ENCODE measurements at places on chromosomes 7 and 10.

GRCh38 chr7:26815426-26815825 is 49.0 kb downstream of the SKAP2 start:
- no peak for DNase-seq

GRCh38 chr10:50739618-50740292 is at the start of gene ASAH2B:
TSS of gene ASAH2B (plus strand) at chr10:50739936. CDS start at chr10:50745131, 5,195 bp downstream.
- DNase-seq = peak; percentile 57

GRCh38 chr7:1566687-1567048 is 3.2 kb downstream of the PSMG3 start:
- DNase-seq = no peak

DNA sequence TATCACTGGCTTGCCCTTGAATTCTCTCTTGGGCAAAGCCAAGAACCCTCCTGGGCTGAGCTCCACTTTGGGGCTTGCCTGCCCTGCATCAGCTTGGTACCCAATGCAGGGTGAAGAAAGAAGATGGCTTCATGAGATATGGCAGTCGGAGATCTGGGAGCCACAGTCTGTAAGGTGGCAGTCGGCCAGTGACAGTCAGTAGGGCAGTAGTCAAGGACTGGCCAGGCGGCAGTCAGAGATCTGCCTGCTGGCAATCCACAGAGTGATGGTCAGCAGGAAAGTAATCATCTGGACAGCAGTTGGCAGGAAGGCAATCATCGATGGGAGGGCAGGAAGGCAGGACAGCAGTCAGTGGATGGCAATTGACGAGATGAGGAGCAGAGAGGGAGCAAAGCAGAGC is 32.6 kb upstream of the CNNM1 start:
- DNase-seq = no peak

DNA sequence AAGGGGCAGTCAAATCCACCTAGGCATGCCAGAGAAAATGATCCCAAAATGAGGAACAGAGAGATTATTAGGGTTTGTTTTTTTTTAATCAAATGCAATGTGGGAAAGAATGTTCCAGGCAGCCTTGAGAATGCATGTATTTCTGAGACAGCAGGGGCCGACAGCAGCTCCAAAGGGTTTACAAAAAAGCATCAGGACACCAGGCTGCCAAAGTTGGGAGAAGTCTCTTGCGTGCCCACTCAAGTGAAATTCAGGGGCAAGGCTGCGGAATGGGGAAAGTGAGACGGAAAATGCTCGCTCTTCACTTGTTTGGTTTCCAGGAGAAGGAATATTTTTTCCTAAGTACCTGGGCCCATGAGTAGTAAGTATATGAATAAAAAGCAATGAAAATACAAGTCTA is 101.2 kb downstream of the USP6NL start:
- no peak for DNase-seq

- DNase-seq = no peak
Measured at GRCh38 chr10:129760003-129760315, 204.1 kb downstream of the EBF3 start.

GRCh38 chr10:116771959-116772585 is 29.7 kb upstream of the HSPA12A start:
- no peak for DNase-seq

DNA sequence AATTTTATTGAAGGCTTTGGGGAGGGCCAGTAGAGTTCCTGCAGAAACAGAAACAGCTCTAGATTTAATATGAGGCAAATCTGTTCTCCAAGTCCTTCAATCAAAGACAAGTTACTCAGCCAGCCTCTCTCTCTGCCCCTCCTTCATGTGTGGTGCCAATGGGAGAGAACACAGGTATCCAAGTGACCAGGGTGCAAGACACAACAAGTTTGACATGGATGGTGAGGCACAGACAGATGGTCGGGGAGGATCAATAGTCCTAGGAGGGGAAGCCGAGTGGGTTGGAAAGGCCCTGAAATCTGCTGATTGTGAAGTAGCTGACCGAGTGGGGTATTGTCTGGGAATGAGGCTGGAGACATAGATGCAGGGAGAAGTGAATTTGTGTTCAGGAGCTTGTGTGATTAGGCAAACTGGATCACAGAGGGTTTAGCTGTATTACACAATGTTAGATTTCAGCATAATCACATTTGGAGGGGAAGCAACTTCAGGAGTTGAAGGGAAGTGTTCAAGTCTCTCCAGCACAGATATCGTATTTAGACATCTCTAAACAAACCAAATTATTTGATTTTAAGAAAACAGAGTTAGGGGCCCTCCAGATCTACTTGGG is 1.5 kb downstream of the GIMAP1 start:
- DNase-seq = no peak

- DNase-seq = no peak
Measured at GRCh38 chr10:120929166-120929565, 78.0 kb downstream of the WDR11 start.

GRCh38 chr7:157635148-157635500 is 298.3 kb downstream of the DNAJB6 start:
- no peak for DNase-seq

DNA sequence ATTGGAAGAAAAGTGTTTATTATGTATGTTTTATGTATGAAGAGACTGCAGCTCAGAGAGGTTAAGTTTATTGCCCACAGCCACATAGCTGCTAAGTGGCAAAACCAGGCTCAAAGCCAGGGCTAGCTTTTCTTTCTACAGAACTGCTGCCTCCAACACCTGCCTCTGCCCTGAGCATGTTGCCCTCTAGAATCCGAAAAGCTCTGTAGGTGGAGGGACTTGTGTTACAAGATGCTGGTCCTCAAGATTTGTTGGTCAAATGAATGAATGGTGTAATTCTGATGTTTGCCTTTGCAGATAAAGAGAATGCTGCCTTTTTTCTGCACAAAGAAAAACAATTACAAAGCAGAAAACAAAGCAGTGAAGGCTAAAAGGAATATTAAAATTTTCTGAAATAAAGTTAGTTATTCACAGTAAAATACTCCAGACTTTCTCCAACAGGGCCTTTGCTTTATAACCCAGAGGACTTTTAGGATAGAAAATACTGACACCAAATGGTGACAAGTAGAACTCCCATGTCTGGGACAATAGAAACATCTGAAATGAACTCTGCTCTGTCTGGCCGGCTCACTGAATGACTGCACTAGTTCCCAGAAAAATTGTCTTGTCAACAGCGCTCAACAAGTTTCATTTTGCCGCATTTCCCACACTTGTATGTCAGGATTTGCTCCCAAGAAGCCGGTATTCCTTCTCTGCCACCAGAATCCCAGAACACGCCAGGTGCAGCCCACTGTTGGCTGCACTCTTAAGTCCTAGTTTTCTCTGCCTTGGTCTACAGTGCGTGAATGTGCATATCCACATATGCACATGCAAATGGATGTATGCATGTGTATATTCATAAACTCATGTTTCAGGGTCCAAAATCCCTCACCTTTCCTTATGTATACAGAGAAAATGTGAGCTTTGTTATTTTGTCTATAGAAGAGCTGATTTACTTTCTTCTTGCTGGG is 11.0 kb upstream of the DNTT start:
- no peak for DNase-seq

GRCh38 chr7:105990727-105991453 is 27.8 kb downstream of the CDHR3 start:
- no peak for DNase-seq

GRCh38 chr7:52502281-52502680 is 533.2 kb upstream of the POM121L12 start:
- no peak for DNase-seq

- no peak for DNase-seq
Measured at GRCh38 chr7:74599244-74599643, 58.3 kb upstream of the GTF2I start.

GRCh38 chr7:22386865-22387264 is 29.9 kb upstream of the RAPGEF5 start:
- no peak for DNase-seq

DNA sequence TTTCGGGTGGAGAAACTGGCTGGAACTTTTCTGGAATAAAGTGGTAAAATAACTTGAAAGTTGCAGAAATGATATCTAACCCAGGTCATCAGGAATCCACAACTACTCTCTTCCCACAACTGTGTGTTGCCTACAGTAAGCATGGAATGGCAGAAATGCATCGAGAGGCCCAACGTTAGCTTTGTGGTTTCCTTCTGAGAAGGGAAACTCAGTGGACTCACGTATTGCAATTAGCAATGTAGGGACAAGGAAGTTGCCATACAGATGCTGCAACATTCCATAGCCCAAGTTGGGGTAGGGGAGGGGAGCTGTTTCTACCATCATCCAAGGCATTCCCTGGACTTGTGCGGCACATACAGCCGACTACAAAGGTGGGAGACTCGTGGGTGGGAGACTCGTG is 1.9 kb downstream of the PON1 start:
- no peak for DNase-seq

DNA sequence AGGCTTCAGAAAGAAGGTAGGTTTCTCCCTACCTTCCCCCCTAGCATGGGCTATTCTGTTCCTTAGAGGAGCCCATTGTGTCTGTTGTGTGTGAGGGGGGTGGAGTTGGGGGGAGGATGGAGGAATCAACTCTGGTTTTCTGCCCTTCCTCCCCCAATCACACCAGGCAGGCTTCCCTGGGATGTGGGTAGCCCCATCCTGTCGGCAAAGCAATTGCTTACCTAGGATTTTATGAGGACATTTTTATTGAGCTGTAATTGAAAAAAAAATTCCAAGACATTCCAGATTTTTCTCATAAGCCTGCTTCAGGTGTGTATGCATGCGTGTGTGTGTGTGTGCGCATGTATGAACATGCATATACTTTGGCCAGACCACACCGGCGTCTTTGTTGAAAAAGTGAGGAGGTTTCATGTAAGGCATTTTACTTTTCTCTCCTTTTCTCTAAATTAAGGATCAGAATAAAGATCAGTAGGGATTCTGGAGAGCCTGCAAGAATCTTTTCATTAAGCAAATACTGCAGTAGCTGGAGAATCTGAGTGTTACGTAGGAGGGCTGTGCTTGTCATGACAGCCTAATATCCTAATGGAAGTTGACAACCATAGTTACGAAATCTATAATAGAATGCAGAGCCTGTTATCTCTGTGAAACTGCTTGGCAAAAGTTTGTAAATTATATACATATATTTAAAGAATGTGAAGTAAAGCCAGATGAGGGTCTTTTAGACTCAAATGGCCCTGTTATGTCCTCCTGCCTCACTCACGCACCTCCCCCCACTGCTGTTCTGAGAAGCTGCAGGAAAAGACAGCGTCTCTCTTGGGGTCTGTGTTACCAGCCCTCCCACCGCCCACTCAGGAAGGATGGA is 27.3 kb upstream of the SAMD8 start:
- no peak for DNase-seq

- no peak for DNase-seq
Measured at GRCh38 chr10:418894-419293, 270.6 kb downstream of the DIP2C start.

DNA sequence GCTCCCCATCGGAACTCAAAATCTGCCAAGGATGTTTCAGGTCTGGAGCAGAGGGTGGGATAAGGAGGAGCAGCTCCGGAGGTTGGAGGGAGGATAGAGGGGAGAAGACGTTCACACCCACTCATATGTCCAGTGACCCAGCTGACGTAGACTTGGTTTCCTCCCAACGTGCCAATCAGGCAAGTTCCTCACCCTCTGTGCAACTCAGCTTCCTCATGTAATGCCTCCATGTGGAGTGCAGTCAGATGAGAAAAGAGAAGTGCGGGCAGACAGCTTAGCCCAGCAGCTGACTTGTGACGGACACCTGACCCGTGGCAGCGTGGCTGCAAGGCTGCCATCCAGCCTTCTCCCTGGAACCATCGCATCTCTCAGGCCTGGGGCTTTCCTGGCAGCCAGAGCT is 86.8 kb downstream of the NPTX2 start:
- DNase-seq = no peak

- DNase-seq = no peak
Measured at GRCh38 chr7:93601363-93601762, 26.8 kb upstream of the CALCR start.

- no peak for DNase-seq
Measured at GRCh38 chr10:69452676-69453415, 1.6 kb downstream of the TSPAN15 start.

GRCh38 chr7:22723181-22723601 is 3.8 kb upstream of the IL6 start:
- no peak for DNase-seq

DNA sequence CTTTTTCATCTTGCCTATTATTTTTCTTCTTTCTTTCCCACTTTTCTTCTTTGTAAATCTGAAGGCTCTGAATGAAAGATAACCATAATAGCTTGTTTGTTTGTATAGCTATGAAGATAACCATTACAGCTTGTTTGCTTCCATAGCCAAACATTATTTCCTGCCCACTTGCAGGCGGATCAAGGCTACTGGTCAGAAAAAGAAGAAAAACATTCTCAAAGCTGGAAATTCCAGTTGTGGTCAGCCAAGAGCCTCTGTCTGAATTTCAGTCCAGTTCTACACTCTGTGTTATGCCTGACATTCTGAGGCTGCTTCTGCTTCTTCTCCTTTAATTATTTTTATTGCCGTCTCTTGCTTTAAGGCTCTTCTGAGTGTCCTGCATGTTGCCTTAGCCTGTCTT is 48.9 kb downstream of the TMEM178B start:
- no peak for DNase-seq

DNA sequence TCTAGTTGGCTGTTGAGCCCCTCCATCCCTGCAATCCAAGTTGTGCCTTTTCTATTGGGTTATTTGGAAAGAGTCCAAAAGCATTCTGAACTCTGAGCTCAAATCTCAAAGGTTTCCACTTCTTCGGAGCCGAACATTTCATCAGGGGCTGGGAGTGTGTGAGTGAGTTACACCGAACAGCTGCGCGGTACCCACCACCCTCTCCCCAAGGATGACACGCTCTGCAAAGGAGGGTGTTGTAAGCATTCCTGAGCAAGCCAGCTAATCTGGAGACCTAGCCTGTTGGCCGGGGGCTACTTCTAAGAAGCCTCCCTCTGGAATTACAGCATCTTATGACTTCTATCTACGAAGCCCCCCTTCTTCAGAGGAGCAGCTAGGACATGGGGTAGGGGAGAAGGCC is 270.5 kb downstream of the CREB5 start:
- DNase-seq = no peak

DNA sequence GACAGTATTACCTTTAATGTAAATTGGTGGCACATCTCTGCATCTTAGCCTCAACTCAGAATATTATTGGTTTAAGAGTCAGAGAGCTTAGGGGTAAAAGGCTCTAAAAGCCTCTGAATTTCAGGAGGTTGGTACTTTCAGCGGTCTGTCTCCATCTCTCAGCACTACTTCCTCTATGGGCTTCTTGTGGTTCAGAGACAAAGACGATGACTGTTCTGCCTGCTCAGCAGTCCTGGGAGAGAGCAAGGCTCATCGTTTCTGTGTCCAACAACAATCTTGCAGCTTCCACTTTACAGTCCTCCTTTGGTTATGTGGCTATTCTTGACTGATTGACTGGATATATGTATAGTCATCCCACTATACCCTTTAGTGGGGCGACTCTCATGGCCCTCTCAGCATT is 394.7 kb downstream of the AUTS2 start:
- no peak for DNase-seq

- DNase-seq = no peak
Measured at GRCh38 chr7:44962483-44963251, 16.1 kb downstream of the MYO1G start.

DNA sequence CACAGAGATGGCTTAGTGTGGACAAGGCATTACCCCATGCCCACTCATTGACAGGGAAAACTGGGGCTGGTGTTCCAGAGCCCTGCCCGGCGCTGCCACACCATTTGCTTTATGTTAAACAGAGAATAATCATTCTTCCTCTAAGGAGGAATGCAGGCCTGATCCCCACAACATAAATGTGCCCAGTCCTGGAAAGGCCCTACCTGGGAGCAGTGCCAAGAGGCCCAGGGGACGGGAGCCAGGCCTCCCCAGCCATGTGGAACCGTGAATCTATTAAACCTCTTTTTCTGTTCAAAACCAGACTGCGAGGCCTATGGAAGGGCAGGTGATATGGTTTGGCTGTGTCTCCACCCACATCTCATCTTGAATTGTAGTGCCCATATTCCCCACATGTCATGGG is 264.1 kb downstream of the GRID1 start:
- DNase-seq = no peak

GRCh38 chr7:113209449-113210203 is 91.3 kb upstream of the SMIM30 start:
- DNase-seq = no peak
